CD4-positive, alpha-beta T cell treated with Interleukin-10 for 1 hour (primary cell): ENCODE measurements at places on chromosomes 3 and 15.
A peak's percentile ranks its signal among the peaks of the same experiment; 100 is the strongest.

DNA sequence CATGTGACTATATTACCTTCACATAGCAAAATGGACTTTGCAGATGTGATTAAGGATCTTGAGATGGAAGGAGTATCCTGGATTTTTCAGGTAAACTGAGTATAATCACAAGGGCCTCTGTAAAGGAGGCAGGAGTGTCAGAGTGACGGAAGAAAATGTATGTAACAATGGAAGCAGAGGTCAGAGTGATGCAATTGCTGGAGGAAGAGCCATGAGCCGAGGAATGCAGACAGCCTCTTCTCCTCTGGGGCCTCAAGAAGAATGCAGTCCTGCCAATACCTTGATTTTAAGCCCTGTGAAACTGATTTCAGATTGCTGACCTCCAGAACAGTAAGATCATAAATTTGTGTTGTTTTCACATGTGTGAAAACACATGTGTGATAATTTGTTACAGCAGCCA lies 15.1 kb downstream of the HEMK1 start:
- DNase-seq = no peak

- no peak for DNase-seq
Measured at GRCh38 chr3:71310359-71310979, 273.1 kb downstream of the FOXP1 start.

GRCh38 chr15:42220216-42220615 lies 12.1 kb upstream of the VPS39 start:
- no peak for DNase-seq

DNA sequence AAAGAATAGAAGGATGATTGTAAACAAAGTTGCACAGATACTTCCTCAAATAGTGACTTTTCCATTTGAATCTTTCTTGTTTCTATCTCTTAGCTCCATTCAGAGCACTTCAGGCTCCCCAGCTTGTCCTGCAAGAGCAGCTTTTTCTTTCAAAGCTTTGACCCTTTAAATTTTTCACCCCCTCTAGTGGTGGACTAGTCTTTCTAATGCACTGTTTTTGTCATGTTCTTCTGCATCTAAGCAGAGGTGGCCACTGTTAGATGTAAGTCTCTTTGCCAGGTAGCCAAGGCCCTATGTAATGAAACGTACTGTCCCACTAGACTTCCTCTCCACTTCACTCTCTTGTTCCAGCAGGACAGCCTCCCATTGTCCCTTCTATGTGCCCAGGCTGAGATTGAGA lies 74.0 kb upstream of the MANF start:
- peak; percentile 48 for DNase-seq

DNA sequence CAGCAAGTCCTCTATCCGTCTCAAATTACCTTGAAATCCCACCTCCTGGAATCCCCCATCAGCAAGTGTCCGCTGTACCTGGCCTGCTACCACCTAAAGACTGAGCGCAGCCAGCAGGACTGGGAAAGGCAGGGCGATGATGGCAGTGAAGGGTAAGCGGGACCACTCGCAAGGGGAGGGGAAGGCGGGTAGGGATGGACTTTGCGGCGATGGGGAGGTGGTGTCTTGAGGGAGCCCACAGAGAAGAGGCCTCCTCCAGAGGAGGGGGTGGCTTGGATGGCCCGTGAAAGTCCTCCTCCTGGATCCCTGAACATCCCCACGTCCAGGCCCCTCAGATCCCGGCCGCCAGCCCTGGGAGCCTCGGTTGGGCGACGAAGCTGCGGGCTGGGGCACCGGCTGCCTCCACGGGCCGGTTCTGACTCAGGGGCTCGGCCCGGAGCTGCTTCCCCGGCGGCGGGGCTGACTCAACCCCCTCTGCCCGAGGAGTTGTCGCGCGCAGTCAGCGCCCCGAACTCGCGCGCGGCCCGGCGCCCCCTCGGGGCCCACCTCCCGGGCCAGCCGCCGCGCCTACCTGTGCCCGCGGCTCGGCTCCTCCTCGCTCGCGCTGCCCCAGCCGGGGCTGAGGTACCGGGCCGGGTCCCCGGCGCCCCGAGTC lies 512 bp downstream of the LARP6 start:
- DNase-seq = no peak

DNA sequence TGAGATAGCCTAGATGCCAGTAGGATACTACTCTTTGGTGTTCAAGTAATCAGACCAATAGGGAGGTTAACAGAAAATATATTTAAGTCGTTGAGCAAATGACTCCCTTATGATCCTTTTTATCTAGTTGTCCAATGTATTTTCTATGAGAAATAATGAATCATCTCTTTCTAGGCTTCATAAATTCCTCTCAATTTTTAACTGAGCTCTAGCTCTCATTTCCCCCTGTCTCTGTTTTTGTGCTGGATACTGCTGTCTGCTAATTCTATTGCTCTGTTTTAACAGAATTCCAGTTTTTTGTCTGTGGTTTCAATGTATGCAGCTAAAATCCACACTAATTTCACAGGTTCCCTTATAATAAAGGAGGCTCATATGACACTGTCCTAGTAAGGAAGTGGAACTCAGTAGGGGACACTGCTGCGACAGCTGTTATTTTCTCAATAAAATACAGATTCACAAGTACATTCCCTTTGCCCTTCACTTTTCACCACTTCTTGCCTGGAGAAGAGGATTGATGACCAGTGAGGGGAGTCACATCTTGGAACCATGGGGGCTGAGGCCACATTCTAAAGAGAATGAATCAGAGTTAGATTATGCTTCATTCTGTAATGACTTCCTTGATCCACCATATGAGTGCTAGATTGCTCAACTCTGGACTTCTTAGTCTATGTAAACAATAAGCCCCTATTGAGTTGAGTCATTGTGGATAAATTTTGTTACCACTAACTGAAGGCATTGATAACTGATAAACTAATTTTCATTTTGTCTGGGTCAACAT lies 558.7 kb upstream of the KCNMB2 start:
- no peak for DNase-seq

DNA sequence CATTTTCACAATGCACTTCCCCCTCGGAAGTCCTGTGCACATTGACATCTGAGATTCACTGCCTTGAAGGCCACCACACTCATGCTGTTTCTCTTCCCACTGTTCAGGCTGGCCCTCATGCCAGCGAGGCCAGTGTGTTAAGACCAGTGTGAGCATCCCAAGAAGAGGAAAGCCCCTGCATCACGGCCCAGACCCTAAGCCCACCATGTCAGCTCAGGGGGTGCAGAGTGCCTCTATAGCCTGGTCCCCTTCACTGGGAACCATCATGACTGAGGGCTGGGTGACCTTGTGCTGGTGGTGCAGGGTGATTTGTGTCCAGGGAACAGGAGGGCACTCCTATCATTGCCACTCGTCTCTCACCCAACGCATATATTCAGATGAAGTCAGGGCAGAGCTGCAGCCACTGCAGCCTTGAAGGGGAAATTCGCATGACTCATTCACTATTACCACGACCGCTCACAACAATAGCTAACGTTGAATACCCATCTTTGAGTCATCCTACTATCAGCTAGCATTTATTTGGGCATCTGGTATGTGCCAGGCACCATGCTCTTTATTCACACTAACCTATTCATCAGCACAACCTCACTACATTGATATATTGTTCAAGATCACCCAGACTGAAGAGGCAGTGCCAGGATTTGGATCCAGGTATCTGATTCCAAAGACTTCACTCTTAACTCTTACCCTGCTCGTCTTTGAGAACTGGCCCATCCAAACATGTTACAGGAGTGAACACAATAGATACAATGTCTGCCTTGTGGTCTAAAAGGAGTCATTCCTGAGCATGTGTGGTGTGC lies 58.8 kb upstream of the SLC6A11 start:
- no peak for DNase-seq
